ELF-1 (cell line): ENCODE measurements at places on chromosomes 3 and 15.
A peak's percentile ranks its signal among the peaks of the same experiment; 100 is the strongest.

- peak; percentile 79 for DNase-seq
Observed at GRCh38 chr15:96359616-96360521, 29.4 kb downstream of the NR2F2 start.

- peak; percentile 56 for DNase-seq
Observed at GRCh38 chr15:39581793-39582285, 960 bp downstream of the THBS1 start.

DNA sequence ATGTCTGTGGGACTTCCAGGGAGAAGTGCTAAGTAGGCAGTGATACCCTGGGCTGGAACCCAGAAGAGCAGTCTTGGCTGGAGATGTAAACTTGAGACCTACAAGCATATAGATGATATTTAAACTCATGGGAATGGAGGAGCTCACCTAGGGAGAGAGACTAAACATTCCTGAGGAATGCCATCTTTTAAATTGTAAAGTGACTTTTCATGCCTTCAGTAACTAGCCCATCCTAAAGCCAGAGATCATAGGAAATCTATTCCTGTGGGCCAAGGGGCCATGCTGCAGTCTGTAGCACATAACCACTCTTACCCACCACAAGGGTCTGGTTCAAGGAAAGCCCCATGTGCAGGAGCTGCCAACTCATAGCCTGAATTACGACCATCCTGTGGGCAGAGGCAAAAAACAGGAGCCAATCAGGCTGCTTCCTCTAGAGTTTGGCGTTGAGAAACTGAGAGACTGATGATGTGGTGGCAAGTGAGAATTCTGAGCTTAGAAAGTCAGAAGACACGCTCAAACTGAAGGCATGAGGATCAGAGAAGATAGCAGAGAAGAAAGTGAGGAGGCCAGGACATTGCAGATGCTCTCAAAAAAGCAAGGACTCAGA is 37.5 kb downstream of the CTDSPL start:
- DNase-seq = no peak

DNA sequence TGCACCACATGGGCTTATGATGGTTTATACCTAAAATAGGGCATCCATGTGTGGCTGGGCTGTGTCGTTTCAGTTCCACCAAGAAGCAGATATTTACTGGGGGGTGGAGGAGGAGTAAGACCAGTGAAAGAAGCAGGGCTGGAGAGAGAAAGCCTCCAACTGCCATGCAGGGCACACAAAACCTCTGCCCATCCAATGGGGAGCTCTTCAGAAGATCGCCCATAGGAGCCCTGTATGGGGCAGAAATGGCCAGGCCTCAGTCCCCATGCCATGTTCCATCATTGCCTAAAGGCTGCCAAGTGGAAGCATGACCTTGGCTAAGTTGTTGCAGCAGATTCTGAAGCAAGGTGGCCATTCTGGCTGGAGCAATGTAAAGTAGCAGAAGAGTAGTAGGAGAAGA is 277.0 kb downstream of the MEX3B start:
- DNase-seq = no peak

DNA sequence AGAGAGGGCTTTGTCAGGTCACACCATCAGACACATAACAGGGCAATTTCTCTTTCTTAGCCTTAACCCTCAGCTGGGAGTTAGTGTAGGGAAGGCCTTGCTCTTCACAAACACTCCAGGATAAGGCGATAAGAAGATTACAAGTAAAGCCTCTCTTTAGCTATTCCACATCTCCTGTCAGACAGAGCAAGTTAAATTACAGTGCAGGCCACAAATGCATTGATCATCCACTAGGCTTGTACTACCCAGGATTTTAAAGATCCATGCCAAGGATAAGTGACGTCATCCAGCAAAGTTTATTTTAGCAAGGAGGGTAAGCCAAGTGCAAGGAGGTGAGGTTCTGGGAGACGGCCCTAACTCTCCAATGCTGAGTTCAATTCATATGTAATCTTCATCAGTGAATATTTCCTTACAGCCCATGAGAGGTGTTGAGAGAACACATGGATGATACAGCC is 890.6 kb upstream of the NR2F2 start:
- DNase-seq = no peak

GRCh38 chr3:46407970-46408369 is 911 bp downstream of the CCRL2 start:
- no peak for DNase-seq

GRCh38 chr3:113051302-113051711 is 60.5 kb downstream of the GTPBP8 start:
- peak; percentile 86 for DNase-seq
